ENCODE measurements at places on chromosomes 4 and X. TPM values are rescaled to one million over a fixed set of nuclear protein-coding genes. Genes with fewer than 3 reads are reported as not detected.

GRCh38 chr4:14157262-14157661, 529.7 kb upstream of the BOD1L1 start:
- no peaks in the 10 kb centered on the region for H3K4me1 ChIP-seq
- H3K27me3 ChIP-seq = no peaks in the 10 kb centered on the region
- H3K4me3 ChIP-seq = no peak overlapping the region
- no peaks in the 10 kb centered on the region for H3K36me3 ChIP-seq
- no peak for DNase-seq
- H3K27ac ChIP-seq = no peak overlapping the region

DNA sequence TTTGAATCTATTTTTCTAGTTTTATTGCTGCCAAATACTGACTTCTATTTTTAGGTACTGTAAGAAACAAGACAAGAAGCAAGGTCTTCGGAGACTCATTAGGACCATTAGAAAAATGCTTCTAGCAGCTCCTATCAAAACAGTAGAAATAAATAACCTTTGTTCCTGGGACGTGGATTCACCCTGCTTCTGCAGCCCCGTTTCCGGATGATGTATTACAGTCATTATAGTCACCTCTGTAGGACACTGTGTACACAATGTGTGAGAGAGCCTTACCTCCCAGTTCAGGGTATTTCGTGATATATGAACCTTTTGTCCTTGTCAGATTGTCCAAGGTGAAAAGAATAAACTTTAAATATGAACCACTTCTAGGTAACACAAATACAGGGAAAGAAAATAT, 484.0 kb upstream of the TECRL start:
- no peaks in the 10 kb centered on the region for H3K36me3 ChIP-seq
- H3K4me1 ChIP-seq = peaks cover 6% of the 10 kb centered on the region
- H3K4me3 ChIP-seq = no peak overlapping the region
- no peaks in the 10 kb centered on the region for H3K27me3 ChIP-seq
- H3K27ac ChIP-seq = no peak overlapping the region
- DNase-seq = no peak

- H3K27ac ChIP-seq = no peak overlapping the region
- H3K36me3 ChIP-seq = no peaks in the 10 kb centered on the region
- H3K4me1 ChIP-seq = no peaks in the 10 kb centered on the region
- no peak for DNase-seq
These were observed 133.4 kb downstream of the OPHN1 start for GRCh38 chrX:68299898-68300297.

DNA sequence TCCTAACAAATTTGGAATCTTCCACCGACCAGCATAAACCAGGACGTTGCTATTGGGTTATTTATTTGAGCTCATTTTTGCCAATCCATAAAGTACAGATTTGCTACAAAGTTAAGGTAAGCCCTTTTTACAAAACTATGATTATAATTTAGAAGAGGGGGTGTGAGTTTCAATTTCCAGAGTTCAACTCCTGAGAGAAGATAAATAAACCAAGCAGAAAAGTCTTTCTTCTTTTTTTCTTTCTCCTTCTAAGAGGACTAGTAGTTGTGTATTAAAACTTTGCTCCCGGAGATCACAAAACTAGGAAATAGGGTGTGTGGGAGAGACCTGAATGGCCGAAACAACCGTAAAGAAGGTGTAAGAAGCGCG, 2.6 kb downstream of the PITX2 start:
- H3K27me3 ChIP-seq = peaks cover 11% of the 10 kb centered on the region
- peaks cover 17% of the 10 kb centered on the region for H3K4me1 ChIP-seq
- H3K27ac ChIP-seq = no peak overlapping the region
- no peaks in the 10 kb centered on the region for H3K36me3 ChIP-seq
- DNase-seq = no peak

Gene HPGD
- 3.9 TPM for total RNA-seq

Measured in pancreas (tissue), 10 donors.